ENCODE measurements at places on chromosomes 2 and 18.
A peak's percentile ranks its signal among the peaks of the same experiment; 100 is the strongest.

DNA sequence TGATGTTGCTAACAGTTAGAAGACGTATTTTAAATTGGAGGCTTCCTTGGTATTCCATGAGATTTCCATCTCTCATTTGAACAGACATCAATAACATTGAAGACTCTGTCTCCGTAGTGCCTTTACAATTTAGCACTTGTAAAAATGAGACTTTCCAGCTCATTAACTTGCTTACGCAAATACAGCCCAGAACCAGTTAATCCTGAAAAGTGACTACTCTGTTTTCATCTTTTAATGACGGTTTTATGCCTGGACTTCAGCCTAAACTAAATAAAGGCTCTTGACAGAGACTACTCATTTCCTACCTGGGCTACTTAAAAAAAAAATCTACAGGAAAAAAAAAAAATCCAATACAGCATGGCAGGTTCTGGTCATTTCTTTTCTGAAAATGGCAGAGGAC, 148.6 kb downstream of the LRATD1 start:
- DNase-seq: peak; percentile 49

- peak; percentile 96 for DNase-seq
These were observed at the start of gene TTLL4 for GRCh38 chr2:218710687-218711549. TSS of gene TTLL4 (plus strand) at chr2:218710835. CDS start at chr2:218737677, 26,842 bp downstream.

- DNase-seq: no peak
These were observed 29.8 kb upstream of the LAMA1 start for GRCh38 chr18:7147399-7147798.

GRCh38 chr2:112121682-112122254, 16.4 kb upstream of the FBLN7 start:
- DNase-seq: peak; percentile 12

DNA sequence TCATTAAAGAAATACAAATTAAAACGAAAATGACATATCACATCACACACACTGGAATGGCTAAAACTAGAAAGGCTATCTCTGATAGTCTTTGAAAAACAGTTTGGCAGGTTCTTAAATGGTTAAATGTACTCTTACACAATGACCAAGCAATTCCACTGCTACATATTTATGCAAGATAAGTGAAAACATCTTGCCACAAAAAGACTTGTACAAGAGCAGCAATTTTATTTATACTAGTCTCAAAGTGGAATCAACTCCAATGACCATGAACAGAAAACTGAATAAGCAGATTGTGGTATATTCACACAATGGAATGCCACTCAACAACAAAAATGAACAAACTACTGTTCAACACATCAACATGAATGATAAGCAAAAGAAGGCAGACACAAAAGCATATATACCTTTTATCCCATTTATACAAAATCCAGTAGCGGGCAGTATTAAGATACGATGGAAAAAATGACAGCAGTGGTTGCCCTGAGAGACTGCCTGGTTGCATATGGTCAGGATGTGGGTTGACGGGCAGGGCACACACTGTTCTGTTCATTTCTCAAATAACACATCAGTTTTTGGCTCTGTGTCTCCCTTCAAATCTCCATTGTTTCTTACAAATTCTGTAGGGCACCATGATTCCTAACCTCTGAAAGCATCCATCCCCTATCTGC, 25.4 kb downstream of the SP100 start:
- DNase-seq: no peak

GRCh38 chr2:174682007-174682577, 82.2 kb downstream of the CHRNA1 start:
- no peak for DNase-seq

DNA sequence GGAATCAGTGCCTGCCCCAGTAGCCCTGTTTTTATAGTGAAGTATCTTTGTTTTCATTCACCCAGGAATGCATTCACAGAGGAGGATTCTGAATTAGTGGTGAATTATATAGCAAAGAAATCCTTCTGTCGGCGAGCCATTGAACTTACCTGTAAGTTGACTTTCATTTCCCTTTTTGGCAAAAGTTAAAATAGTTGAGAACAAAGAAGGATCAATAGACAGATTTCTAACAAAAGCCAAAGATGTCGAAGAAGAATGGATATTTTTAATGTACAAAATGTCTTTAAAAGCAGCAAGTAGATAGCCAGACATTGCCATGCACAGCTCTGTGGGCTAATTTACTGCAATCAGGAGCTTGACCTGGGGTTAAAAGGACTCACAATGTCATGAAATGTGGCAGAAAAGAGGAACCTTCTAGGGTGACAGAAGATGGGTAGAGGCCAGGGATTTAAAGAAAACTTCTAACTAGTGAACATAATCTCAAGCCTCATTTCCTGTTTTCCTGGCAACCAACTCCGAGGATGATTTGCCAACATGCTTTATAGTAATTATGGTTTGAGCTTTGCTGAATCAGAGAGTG, 53.8 kb upstream of the TMEM87B start:
- DNase-seq: no peak

- no peak for DNase-seq
These were observed 6.5 kb upstream of the STAMBP start for GRCh38 chr2:73822276-73822675.

GRCh38 chr2:240323601-240324291, 111.7 kb upstream of the GPC1 start:
- no peak for DNase-seq

DNA sequence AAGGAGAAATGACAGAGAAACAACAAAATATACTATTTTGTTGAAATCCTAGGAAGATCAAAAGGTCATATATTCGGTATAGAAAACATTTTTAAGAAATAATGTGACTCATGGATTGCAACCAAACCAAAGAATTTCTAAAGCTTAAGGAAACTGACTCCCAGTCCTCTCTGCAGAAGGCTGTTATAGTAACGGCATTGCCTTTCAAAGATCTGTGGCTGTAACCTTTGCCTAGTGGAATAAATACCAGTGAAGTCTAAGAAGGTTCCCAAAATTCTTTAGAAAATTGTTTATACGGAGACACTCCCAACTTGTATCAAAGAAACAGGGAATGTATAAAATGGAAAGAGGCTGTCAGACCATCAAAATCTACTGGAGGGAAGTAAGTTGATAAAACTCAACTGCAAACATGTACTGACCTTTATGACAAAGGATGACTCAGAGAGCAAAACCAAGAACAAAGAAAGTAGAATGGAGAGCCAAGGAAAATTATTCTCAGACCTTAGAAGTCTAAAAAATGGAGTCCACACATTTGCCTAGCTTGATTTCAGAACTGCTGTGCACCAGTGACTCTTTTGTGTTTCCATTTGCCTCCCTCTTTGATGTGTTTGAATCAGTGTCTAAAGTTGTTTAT, 48.6 kb upstream of the FSIP2 start:
- no peak for DNase-seq

DNA sequence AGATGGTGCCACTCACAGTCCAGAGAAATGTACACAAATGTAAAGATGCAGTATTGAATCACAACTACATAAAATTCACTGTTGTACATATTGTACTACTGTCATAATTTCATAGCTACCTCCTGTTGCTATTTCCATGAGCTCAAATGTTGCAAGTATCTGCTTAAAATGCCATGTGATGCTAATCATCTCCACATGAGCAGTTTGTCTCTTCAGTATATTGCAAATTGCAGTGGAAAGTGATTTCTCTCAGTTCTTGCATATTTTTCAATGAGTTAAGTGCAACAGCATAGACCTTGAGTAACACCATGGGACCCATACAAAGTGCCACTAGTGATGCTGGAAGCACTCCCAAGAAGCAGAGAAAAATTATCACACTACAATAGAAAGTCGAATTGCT, 51.9 kb downstream of the MAIP1 start:
- DNase-seq: no peak

GRCh38 chr2:68762665-68763064, 28.1 kb downstream of the ARHGAP25 start:
- DNase-seq: no peak

GRCh38 chr18:8711736-8712135, 6.4 kb downstream of the MTCL1 start:
- no peak for DNase-seq

- DNase-seq: no peak
These were observed 74.1 kb downstream of the RND3 start for GRCh38 chr2:150413366-150413765.

GRCh38 chr2:18611184-18611583, 21.8 kb upstream of the NT5C1B start:
- DNase-seq: no peak

DNA sequence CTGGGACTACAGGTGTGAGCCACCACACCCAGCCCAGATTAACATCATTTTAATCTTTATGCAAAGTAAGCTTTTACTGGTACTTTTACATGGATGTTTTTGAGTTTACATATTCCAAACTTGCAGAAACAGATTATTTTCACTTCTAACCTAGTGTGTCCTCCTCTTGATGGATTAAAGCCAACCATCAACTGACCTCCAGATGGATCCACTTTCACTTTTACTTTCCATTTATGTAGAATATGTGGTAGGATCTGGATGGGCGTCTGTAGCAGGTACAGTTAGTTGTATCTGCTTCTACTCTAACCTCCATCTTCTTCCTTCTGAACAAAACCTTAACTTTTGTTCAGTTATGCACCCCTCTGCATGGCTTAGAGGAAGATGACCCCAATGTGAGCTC, 264.1 kb downstream of the CDH20 start:
- DNase-seq: no peak

GRCh38 chr2:30686000-30686399, 121.2 kb downstream of the CAPN13 start:
- no peak for DNase-seq

All from LoVo (cell line).